Stimulated activated CD8-positive, alpha-beta memory T cell treated with anti-CD3 and anti-CD28 coated beads, Interleukin-7, amount 100 ng/mL, for 24 hours (primary cell): ENCODE measurements at places on chromosomes 16 and 17.

- DNase-seq: peak; percentile 59
These were observed 27.3 kb downstream of the USP7 start for GRCh38 chr16:8936421-8936820.

- DNase-seq: no peak
These were observed 104.6 kb downstream of the SEC14L1 start for GRCh38 chr17:77245162-77245926.

DNA sequence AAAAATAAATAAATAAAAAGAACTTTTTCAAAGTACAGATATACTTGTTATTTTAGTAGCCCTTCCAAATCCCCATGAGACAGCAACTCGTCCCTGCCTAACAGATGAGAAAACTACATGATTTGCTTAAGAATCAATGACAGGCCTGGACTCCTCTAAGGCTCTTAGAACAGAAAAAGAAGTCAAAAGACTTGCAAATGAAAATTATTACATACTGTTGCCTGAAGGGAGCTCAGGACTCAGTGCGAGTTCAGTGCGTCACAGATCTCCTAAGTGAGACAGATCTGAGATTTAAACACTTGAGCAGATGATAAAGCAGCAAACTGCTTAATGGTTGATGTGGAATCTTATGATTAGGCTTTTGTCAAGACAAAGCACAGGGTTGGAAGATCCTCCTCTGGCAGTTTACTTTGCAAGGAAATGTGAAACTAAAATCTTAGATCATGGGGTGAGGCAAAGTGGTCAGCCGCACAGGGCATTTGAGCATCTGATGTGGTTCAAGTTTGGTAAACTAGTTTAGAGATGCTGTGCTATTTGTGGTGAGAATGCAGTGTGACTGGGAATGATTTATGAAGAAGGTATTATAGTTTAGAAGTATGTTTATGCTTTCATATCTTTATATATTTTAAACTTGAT, 138.1 kb downstream of the TRIM37 start:
- no peak for DNase-seq

DNA sequence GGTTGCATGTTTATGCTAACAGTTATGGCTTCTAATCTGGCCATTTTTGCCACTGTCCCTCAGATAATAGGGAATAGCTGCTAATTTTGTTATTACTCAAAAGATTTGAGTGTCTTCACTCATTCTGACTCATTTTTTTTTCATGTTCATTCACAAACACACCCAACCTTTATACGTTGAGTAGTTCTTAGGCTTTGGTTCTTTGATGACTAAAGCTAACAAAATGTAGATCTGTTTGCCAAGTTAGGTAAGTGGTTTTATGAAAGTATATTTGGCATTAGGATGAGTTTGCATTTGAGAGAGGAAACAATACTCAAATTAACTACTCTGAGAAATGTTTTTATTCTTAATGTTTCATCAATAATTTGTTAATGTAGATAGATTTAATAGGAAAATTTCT, 3.6 kb downstream of the MAP2K4 start:
- DNase-seq: no peak

GRCh38 chr16:67865318-67865717, 7.5 kb upstream of the EDC4 start:
- no peak for DNase-seq

- DNase-seq: no peak
These were observed 9.0 kb downstream of the ADGRG1 start for GRCh38 chr16:57637424-57637823.

- DNase-seq: no peak
These were observed 22.8 kb downstream of the SLC43A2 start for GRCh38 chr17:1605681-1606351.

- no peak for DNase-seq
These were observed 7.4 kb downstream of the USP22 start for GRCh38 chr17:21035406-21035805.

DNA sequence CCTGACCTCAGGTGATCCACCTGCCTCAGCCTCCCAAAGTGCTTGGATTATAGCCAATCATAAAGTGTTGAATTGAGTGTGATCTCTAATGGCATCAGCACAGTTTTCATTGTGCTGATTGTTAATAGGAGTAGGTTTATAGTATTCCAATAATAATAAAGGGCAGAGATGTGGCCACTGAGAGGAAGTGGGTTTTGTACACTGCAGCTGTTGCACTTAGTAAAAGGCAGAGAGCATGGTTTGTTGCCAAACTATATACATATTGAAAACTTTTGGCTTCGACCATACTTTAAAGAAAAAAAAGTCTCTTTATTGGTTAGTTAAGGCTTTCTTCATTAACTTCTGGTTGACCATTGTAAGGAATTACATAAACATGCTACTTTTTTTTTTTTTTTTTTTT, 185.9 kb downstream of the CDK5R1 start:
- DNase-seq: no peak

DNA sequence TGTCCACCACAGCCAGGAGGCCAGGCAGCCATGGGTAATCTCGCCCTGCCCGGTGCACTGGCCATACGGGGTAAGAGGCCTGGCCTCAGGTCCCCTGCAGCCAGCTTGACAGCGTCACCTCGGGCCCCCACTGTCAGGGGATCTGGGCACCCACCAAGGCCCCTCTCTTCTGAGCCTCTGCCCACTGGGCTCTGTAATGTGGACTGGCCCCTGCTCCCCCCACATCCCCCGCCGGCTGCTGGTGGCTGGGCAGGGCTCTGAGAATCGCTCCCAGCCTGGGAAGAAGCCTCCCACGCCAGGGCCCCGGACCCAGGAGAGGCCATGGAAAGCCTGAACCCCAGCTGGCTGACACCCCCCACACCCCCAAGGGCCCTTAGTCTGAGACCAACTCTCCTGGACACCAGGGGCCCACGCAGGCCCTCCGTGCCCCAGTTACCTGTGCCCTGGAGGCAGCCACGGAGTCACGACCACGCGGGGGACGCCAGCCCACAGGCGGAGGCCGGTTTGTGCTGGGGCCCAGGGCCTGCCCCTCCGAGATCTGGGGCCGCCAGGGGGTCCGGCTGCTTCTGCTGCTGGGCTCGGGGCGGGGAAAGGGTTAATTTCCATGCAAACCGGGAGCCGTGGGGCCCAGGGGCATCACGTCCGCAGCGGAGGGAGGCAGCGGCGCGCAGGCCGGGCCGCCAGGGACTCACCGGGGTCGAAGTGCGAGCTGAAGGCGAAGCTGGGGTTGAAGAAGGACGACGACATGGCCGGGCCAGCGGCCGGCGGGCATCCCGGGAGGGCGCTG, at the start of gene PVALEF:
PVALEF (plus strand) TSS at position 262 of the 787 bp plus-strand sequence. CDS start 15,720 bp downstream, outside the sequence.
- DNase-seq: no peak

- DNase-seq: no peak
These were observed 9.4 kb downstream of the CYBC1 start for GRCh38 chr17:82440991-82441627.

DNA sequence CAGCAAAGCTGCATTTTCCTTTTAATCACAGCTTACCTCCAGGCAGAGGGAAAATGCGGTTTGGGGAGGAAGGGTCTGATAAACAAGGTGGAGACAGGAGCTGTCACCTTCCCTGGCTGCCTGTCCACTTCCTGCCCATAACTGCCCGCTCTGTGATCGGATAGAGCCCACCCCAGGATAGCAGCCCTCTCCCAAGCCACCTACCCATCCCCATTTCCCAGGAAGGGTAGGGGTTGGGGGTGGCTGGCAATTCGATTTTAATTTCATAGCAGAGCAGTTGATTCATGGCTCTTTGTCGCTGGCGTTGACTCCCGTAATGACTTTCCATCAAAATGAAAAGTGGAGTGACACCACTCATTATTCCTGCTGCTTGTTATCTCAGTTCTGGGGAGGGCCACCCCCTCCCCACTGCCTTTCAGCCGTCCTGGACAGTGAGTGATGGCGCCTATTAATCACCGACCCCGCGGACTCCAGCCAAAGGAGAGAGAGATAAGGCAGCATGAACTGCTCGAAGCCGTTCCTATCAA, 11.2 kb downstream of the CDK5RAP3 start:
- no peak for DNase-seq

- DNase-seq: no peak
These were observed 29.5 kb upstream of the MYO15B start for GRCh38 chr17:75557852-75558665.

- no peak for DNase-seq
These were observed 89.0 kb upstream of the TOB1 start for GRCh38 chr17:50955160-50955559.

DNA sequence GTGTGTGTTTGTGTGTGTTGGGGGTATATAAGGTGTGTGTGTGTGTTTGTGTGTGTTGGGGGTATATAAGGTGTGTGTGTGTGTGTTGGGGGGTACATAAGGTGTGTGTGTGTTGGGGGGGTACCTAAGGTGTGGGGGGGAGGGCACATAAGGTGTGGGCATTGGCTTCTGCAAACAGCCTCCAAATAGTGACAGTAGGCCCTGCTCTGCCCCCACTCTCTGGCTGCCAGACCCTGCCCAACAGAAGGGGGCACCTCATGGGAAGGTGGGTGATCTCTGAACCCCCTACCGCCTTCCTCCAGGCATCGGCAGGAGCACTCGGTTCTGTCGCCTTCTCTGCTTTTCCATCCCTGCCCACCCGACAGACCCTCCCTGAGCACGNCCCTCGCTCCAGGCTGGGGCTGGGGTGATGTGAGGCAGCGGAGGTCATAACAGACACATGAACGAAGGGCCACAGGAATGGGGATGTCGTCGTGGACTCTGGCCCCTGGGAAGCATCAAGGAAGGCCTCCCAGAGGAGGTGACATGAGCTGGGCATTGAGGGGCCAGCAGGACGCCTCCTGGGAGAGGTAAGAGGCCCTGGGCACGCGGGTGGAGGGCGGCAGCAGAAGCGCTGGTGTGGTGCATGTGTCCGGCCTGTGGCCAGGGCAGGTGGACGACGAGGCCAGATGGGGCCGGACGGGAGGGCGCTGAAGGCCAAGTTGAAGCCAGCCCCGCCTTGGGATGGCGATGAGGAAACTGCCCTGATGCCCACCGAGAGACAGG, 136.6 kb upstream of the RPH3AL start:
- no peak for DNase-seq

GRCh38 chr17:49055181-49055927, 58.2 kb downstream of the IGF2BP1 start:
- no peak for DNase-seq

GRCh38 chr16:53827741-53828140, 123.8 kb downstream of the FTO start:
- DNase-seq: no peak

DNA sequence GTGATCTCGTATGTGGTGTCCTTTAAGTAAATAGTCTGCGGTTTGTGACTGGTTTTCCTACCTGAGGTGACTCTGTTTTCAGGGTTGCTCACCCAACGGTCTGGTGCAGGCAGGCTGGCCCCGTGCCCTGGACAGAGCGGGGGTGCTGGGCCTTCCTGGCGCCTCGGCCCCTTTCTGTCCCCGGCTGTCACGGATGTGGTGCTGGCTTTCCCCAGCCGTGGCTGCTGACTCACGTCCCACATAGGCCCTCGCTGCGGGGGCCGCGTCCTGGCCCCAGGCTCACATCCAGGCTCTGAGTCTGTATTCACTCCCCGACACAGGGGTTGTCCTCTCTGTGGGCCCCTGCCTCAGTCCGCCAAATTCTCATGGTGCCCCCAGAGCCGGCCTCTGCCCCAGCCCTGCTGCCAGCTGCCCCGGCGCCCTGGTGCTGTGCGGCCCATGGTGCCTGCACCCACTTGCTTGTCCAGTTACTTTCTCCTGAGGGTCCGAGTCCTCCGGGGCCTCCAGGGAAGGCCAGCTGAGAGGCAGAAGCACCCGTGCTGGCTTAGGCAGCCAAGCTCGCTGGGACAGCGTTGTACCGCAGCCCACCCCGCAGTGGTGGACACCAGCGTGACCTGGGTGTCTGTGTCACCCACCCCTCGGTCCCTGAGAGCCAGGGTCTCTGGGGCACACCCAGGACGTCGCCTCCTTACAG, 5.9 kb downstream of the CHMP6 start:
- DNase-seq: no peak

DNA sequence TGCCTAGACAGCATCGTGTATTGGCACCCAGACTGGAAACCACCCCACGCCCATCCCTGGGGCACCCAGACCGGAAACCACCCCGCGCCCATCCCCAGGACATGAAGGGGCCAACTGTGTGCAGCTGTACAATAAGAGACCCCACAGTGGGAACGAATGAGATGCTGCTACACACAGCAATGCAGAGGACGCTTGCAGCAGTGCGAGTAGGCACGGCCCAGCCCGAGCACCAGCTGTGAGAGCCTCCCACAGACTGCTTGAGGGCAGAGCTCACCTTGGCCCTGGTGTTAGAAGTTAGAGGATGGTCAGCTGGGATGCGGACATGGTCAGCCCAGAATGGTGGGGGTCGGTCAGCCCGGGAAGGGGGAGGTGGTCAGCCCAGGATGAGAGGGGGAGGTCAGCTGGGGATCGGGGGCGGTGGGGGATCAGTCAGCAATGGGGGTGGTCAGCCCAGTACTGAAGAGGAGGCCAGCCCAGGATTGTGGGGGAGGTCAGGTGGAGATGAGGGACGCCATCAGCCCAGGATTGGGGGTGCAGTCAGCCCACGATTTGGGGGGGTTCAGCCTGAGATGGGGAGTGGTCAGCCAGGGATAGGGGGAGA, 340.0 kb downstream of the C16orf95 start:
- DNase-seq: no peak

DNA sequence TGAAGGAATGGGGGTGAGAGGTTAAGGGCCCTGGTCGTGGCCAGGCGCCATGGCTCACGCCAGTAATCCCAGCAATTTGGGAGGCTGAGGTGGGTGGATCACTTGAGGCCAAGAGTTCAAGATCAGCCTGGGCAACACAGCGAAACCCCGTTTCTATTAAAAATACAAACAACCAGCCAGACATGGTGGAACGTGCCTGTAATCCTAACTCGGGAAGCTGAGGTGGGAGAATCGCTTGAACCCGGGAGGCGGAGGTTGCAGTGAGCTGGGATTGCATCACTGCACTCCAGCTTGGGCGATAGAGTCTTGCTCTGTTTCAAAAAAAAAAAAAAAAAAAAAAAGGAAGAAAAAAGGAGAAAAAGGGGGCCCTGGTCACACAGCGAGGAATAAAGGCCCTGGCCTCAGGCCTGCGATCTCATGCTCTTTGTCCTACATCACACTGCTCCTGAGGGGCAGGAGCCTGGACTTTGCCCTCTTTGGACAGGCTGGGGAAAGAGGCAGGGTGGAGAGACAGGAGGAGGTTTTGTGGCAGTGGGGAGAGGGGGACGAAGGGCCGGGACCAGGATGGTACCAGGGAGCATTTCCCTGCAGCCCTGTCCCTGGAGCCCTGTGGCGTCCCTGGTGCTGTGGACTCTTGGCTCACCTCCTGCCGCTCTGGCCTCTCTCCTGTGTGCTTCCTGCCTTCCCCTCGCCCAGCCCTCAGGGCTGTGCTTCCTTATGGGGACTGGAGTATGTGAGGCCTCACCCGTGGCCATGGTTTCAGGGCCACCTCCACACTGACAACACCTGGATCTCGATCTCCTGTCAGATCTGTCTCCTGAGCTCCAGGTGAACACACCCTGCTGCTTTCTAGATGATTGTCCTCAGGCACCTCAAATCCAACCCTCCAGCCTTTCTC, 19.7 kb upstream of the SLC25A19 start:
- no peak for DNase-seq
